ENCODE measurements at places on chromosomes 2 and 18. TPM values are rescaled to one million over a fixed set of nuclear protein-coding genes. Genes with fewer than 3 reads are reported as not detected.

DNA sequence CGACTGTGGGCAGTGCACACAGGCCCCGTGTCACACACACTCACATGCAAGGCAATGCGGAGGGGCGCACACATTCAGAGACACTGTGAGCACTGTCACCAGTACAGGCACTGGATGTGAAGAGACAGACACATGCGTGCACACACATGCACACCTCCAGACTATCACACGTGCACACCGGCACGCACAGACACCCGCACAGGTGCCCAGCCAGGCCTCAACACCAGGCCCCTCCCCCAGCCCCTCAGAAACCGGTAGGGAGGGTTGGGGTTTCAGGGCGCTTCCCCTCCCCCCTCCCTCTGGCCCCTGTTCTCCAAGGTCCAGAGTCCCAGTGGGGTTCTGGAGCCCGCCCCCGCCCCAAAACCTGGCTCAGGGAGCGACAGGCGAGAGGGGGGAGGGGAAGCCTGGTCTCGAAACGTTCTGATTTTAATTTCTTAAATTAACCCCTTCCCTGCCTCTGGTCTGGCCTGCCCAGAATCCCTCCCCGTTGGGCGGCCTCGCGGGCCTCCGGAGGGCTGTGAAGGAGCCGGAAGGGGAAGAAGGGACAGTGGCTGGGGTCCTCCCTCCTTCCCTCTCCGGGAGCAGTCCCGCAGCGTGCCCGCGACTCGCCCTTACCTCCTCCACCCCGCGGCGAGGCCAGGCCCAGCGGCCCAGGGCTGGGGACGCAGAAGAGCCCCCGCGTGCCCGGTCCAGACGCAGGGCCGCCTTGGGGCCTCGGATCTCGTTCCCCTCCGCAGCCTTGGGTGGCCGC, 558 bp downstream of the FBXO41 start:
- no peaks in the 10 kb centered on the region for H3K36me3 ChIP-seq
- no peaks in the 10 kb centered on the region for H3K27me3 ChIP-seq
- DNase-seq, result no peak
- H3K4me3 ChIP-seq, result peak overlapping the region; percentile 85

Gene CAPN14
- total RNA-seq, result not detected

DNA sequence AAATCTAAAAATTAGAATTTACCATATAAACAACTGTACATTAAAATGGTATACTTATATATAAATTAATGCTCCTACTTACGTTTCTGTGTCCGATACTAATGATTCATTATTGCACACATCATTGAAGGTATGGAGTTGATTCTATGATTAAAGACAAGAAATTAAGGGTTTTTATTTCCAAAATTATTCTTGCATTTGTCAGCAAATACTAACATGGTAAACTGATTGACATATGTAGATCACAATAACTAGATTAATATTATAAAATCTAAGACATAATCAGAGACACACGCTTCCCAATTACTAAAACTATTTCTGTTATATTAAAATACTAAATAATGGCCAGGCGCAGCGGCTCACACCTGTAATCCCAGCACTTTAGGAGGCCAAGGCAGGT, 92.6 kb downstream of the USP34 start:
- DNase-seq, result no peak
- no peak overlapping the region for H3K4me3 ChIP-seq
- no peaks in the 10 kb centered on the region for H3K27me3 ChIP-seq
- H3K36me3 ChIP-seq, result peaks cover 82% of the 10 kb centered on the region
- peaks cover 13% of the 10 kb centered on the region for H3K4me1 ChIP-seq

DNA sequence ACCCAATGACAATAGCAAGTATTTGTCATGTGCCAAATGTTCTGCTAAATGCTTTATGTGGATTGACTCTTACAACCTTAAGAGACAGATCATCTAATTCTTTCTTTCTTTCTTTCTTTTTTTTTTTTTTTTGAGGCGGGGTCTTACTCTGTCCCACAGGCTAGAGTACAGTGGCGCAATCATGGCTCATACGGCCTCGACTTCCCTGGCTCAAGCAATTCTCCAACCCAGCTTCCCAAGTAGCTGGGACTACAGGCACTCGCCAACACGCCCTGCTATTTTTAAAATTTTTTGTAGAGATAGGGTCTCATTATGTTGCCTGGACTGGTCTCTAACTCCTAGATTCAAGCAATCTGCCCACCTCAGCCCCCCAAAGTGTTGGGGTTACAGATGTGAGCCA, 21.4 kb downstream of the TMEM247 start:
- no peak overlapping the region for H3K4me3 ChIP-seq
- H3K36me3 ChIP-seq, result no peaks in the 10 kb centered on the region
- H3K4me1 ChIP-seq, result peaks cover 25% of the 10 kb centered on the region

- H3K27ac ChIP-seq, result no peak overlapping the region
- peaks cover 14% of the 10 kb centered on the region for H3K4me1 ChIP-seq
- no peaks in the 10 kb centered on the region for H3K27me3 ChIP-seq
These were observed 323.0 kb downstream of the PTPRM start for GRCh38 chr18:7890075-7890474.

DNA sequence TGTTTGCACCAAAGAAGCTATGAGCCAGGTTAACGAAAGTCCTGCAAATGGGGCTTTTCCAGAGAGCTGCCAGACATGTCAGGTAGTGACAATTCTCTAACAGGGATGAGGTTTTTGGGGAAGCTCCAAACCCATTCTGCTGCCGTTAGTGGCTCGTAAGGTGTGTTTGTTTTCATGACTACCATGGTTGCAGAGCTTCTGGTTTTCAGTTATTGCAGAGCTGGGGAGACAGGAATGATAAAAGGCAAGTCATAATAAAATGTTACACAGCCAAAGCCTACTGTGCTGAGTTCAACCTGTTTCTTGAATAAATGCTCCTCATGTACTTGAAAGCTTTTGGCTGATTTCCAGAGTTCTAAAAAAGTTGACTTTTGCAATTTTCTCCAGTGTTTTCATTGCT, 209.2 kb upstream of the STK17B start:
- H3K27me3 ChIP-seq, result no peaks in the 10 kb centered on the region
- H3K4me1 ChIP-seq, result no peaks in the 10 kb centered on the region
- H3K36me3 ChIP-seq, result no peaks in the 10 kb centered on the region
- H3K4me3 ChIP-seq, result no peak overlapping the region
- H3K27ac ChIP-seq, result no peak overlapping the region
- DNase-seq, result no peak

GRCh38 chr2:649426-650342, 27.5 kb downstream of the TMEM18 start:
- no peak for DNase-seq
- no peak overlapping the region for H3K4me3 ChIP-seq
- no peaks in the 10 kb centered on the region for H3K36me3 ChIP-seq

Gene ONECUT2
- total RNA-seq, result 6.2 TPM

- no peak for DNase-seq
- no peak overlapping the region for H3K27ac ChIP-seq
- H3K4me1 ChIP-seq, result peaks cover 54% of the 10 kb centered on the region
- H3K36me3 ChIP-seq, result no peaks in the 10 kb centered on the region
- no peak overlapping the region for H3K4me3 ChIP-seq
These were observed 1.5 kb upstream of the IL1RL2 start for GRCh38 chr2:102185347-102185746.

DNA sequence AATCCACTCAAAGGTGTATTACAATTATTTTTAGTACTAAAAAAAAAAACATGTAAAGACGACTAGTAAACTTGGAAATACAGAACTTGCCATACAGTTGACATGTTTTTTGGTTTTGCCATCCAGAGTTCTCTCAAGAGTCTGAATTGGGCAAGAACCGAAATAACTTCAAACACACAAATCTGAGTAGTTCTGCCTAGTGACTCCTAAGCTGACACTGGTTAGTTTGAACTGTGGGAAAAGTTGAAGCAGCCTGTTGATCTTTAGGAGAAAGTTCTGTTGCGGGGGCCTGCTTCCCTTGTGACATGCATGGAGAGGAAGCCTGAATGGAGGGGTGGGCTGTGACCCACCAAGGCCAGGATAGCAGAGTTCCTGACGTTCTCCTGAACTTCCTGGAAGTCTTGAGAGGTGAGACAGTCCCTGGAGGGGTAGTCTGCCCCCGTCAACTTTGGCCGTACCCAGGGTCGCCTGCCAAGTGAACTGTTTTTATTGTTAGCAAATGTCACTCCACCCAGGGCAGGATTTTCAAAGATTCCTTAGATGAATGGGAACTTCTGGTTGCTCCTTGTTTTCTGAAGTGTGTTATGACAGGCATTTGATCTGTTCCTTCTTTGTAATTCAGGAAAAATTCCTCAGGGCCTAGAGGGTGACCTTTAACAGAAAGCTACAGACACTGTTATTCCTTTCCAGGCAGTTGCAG, 85.6 kb upstream of the SPTBN1 start:
- 0 out of 2 replicates have a peak, but pooled peaks cover 1% of the 10 kb centered on the region for H3K27me3 ChIP-seq
- DNase-seq, result no peak
- no peak overlapping the region for H3K4me3 ChIP-seq
- H3K27ac ChIP-seq, result no peak overlapping the region
- H3K36me3 ChIP-seq, result no peaks in the 10 kb centered on the region

DNA sequence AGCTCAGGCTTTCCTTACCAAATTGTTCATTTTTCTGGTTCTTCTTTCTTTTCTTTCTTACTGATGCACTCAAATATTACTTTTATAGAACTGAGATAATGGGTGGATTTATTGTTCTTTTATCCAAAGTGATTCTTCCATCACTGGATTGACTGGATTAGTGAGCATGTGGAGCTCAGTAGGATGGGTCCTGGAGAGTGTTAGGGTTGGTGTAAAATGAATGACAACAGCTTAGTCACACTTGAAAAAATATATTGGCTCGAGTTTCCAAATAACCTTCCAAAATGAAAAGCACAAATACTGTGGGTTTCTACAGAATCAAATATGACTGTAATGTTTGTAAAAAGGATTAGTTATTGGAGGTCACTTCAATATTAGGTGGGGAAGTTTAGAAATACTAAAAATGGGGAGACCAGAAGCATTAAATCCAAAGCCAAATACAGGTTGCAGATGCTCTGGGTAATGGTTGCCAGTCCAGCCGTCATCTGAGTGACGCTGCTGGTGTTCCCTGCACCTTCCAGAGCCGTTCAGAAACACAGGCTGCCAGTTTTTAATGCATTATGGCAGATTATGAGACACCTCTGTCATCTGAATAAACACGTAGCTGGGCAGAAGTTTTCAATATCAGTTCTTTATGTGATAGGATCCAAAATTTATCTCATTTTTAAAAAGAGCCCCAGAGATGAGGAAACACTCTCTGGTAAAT, 294.8 kb upstream of the NRP2 start:
- H3K4me1 ChIP-seq, result no peaks in the 10 kb centered on the region
- no peaks in the 10 kb centered on the region for H3K36me3 ChIP-seq
- no peak for DNase-seq
- H3K4me3 ChIP-seq, result no peak overlapping the region

DNA sequence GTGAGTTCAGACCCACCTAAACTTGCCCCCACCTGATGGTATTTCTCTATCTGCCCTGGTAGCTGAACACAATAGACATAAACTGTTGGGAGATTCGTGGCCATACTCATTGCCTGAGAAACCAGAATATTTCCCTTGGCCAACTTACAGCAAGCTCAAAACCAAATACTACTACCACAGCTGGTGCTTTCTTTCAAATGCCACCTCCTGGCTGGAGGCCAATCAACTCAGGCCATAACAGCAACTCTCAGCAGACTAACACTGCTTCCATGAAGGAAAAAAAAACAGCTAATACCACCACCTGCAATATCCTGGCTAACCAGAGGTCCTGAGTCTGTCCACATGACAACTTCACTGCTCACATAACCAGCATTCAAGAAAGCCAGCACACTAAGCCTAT, 373.1 kb downstream of the CMPK2 start:
- H3K27me3 ChIP-seq, result no peaks in the 10 kb centered on the region
- no peak overlapping the region for H3K4me3 ChIP-seq
- DNase-seq, result no peak

DNA sequence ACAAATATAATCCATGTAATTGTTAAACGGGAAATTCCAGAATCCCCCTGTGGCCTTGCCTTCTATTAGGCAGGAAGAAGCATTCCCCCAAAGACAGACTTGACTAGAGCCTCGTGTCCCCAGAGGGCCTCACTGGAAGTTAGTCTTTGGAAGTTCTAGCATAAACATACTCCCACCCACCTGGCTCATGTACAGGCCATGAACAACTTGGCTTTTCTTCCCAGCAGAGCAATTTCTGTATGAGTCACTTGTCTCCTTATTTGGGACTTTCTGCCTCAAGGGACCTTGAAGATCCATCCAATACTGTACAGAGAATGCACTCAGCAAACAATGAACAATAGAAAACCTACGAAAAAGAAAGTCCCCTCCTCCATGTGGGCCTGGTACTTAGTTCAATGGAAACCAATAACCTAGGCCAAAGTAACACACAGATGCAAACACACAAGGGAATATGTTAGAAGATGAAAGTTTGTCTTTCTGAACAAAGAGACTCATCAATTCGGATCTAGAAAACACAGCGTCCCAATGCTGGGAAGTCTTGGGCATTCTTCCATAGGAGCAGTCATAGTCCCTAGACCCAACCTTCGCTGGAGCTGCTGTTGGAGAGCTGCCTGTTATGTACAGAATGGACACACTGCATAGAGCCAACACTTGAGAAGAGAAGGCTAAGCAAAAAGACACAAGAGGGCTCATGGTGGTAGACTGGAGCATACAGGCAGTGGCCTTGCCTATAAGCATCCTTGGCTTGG, 303.5 kb downstream of the HRH4 start:
- no peak for DNase-seq
- H3K4me3 ChIP-seq, result no peak overlapping the region
- H3K27ac ChIP-seq, result no peak overlapping the region
- no peaks in the 10 kb centered on the region for H3K27me3 ChIP-seq
- H3K4me1 ChIP-seq, result no peaks in the 10 kb centered on the region
- no peaks in the 10 kb centered on the region for H3K36me3 ChIP-seq

- H3K27ac ChIP-seq, result no peak overlapping the region
- DNase-seq, result no peak
- no peaks in the 10 kb centered on the region for H3K36me3 ChIP-seq
- peaks cover 14% of the 10 kb centered on the region for H3K27me3 ChIP-seq
- H3K4me3 ChIP-seq, result no peak overlapping the region
These were observed 80.9 kb upstream of the CTDP1 start for GRCh38 chr18:79598633-79599175.

DNA sequence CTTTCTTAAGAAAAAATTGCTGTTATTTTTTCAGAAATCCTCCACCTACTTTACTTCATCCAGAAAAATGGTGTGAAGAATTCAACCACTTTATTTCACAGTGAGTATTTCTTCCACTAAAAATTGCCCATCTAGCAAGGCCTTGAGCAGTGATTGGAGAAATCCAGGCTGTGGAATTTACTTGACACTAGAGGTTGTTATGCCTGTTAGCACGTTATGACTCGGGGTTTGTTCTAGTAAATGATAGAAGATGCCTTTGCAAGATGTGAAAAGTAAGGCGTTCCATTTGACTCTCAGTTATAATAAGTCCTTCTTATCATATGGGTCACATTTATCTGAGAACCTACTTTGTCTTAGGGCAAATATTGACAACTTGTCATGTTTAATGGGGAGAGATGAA, 157.4 kb downstream of the MYO3B start:
- H3K4me3 ChIP-seq, result no peak overlapping the region
- H3K27ac ChIP-seq, result no peak overlapping the region
- H3K4me1 ChIP-seq, result no peaks in the 10 kb centered on the region

GRCh38 chr18:79586436-79587225, 93.0 kb upstream of the CTDP1 start:
- no peak overlapping the region for H3K27ac ChIP-seq
- peaks cover 43% of the 10 kb centered on the region for H3K4me1 ChIP-seq
- H3K27me3 ChIP-seq, result peaks cover 48% of the 10 kb centered on the region
- no peak for DNase-seq
- H3K36me3 ChIP-seq, result no peaks in the 10 kb centered on the region
- H3K4me3 ChIP-seq, result no peak overlapping the region

- no peaks in the 10 kb centered on the region for H3K36me3 ChIP-seq
- H3K4me3 ChIP-seq, result no peak overlapping the region
- H3K4me1 ChIP-seq, result no peaks in the 10 kb centered on the region
- H3K27ac ChIP-seq, result no peak overlapping the region
These were observed 17.4 kb downstream of the KIF3C start for GRCh38 chr2:25964891-25965290.

GRCh38 chr2:239583879-239584859, 183.3 kb upstream of the HDAC4 start:
- DNase-seq, result no peak
- no peaks in the 10 kb centered on the region for H3K36me3 ChIP-seq
- peaks cover 11% of the 10 kb centered on the region for H3K4me1 ChIP-seq
- no peak overlapping the region for H3K4me3 ChIP-seq
- peaks cover 68% of the 10 kb centered on the region for H3K27me3 ChIP-seq
